Lung microvascular endothelial cell (primary cell): ENCODE measurements at places on chromosomes 4 and X.

GRCh38 chr4:17712166-17712565 is 69.3 kb downstream of the FAM184B start:
- DNase-seq, result no peak

DNA sequence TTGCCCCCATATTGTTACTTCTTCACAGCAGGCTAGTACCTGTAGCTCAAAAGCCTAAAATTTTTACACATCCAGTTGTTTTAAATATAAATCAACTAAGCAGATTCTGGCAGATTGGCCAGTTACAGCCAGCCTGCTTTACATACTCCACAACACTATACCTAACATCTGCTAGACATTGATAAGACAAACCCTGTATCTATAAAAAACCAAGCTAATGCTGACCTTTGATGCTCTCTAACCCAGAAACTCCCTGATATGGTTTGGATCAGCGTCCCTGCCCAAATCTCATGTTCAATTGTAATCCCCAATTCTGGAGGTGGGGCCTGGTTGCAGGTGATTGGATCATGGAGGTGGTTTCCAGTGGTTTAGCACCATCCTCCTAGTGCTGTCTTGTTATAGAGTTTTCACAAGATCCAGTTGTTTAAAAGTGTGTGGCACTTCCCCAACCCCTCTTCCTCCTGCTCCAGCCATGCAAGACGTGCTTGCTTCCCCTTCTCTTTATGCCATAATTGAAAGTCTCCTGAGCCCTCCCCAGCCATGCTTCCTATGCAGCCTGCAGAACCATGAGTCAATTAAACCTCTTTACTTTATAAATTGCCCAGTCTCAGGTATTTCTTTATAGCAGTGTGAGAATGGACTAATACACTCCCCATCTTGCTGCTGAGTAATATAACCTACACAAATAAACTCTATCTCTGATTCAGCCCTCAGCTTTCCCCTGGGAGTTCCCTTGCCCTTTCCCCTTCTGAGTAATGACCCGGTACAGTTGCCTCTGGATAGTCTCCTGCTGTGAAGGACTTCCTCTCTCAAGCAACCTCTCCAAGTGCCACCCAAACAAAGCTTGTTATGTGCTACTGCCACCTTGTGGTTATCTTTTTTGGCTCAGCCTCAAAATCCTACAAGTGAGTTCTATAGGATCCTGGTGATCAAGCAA is 39.6 kb downstream of the ZCCHC13 start:
- DNase-seq, result peak; percentile 73

- DNase-seq, result no peak
Observed at GRCh38 chr4:134365852-134366251, 164.3 kb upstream of the PABPC4L start.

GRCh38 chrX:7109838-7110793 is 37.4 kb upstream of the STS start:
- DNase-seq, result no peak

DNA sequence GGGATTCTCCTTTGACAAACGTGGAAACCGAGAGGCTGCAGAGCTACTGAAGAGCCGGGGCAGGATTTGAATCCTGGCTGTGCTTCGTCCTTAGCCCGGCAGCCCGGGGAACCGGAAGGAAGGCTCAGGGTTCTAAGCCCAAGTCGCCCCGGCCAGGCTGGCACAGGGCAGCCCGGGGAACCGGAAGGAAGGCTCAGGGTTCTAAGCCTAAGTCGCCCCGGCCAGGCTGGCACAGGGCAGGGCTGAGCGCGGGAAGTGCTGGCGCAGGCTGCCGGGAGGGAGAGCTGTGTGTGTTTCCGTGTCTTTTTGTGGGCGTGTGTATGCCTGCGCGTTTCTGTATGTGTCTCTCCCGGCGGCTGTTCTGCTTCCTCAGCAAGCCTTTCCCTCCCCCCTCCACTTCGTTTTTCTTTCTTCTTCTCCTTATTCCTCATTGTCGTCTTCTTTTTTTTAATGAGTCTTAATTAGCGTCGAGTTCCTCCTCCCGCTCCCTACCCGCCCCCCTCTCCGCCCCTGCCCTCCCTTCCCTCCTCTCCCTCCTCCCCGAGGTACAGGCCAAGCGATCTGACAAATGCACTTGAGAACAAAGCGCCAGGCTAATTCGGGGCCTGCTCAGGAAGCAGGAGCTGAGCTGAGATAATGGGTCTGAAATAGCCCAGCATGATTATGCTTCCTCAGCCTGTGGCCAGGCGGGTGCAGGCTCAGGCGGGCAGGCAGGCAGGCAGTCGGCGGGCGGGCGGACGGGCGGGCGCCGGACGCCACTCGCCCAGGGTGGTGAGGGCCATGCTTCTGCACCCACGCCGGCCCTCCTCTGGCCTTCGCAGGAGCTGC is 65.9 kb downstream of the EFNB1 start:
- peak; percentile 70 for DNase-seq

GRCh38 chr4:73613130-73613529 is 7.1 kb downstream of the RASSF6 start:
- DNase-seq, result no peak

DNA sequence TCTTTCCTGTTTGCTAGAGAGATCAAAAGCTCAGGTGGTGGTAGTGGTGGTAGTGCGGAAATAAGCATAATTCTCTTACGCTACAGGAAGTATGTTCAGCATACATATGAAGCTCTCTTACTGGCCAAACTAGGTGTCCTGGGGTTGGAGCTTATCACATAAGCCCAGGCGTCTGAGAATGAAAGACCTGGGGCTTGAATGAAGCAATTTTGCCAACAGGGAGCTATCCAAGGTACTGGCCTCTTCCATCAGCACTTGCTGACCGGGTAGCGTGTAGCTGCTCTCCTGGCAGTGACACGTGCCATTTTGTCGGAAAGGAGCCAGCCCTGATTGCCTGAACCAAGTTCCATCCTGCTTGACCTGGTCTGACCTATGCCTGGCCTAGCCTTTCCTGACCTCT is 65.9 kb upstream of the HPF1 start:
- DNase-seq, result peak; percentile 74

GRCh38 chrX:43813898-43814297 is 68.4 kb downstream of the MAOB start:
- peak; percentile 26 for DNase-seq

DNA sequence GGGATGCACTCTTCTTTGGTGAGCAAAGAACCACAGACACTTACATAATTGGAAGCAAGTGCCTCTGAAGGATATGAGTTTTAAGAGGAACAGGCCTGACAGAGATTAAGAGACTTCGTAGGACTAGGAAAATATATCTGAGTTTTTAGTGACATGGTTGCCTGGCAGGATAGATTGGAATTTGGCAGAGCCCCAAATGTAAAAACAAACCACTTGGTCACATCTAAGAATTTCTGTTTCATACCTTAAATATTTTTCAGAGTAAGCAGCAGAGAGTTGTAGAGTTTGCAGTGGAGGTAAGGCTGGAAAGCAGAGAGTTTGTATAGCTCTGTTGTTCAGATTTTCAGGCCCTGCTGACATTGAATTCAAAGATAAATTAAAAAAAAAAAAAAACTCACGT is 150.1 kb upstream of the MAGEB2 start:
- DNase-seq, result no peak

DNA sequence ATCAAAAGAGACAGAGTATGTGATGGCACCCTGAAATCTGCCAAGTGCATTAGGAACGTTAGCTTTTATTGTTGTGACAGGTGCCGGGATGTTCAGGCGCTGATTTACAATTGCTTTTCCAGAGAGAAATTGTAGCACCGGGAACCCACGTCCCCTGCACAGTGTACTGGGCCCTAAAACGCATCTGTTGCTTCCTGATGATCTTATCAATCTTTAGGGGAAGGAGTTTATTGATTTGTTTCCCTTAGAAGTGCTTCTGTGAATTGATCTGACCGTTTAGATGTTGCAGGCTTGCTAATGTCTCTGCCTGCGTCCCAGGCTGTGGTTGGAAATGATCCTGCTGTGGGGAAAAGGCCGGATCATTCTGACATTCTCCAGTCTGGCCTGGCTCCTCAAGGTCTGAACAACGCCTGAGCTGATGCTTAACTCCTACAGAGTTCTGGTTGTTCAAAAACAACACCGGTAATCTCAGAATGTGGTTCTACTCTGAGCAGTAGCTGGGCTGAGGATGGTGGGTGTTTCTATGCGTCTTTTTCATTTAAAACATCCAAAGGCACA is 16.9 kb downstream of the PHOX2B start:
- DNase-seq, result no peak

GRCh38 chr4:113645288-113645687 is 116.2 kb downstream of the CAMK2D start:
- DNase-seq, result no peak

- DNase-seq, result no peak
Observed at GRCh38 chr4:108120789-108121188, 47.9 kb downstream of the LEF1 start.

DNA sequence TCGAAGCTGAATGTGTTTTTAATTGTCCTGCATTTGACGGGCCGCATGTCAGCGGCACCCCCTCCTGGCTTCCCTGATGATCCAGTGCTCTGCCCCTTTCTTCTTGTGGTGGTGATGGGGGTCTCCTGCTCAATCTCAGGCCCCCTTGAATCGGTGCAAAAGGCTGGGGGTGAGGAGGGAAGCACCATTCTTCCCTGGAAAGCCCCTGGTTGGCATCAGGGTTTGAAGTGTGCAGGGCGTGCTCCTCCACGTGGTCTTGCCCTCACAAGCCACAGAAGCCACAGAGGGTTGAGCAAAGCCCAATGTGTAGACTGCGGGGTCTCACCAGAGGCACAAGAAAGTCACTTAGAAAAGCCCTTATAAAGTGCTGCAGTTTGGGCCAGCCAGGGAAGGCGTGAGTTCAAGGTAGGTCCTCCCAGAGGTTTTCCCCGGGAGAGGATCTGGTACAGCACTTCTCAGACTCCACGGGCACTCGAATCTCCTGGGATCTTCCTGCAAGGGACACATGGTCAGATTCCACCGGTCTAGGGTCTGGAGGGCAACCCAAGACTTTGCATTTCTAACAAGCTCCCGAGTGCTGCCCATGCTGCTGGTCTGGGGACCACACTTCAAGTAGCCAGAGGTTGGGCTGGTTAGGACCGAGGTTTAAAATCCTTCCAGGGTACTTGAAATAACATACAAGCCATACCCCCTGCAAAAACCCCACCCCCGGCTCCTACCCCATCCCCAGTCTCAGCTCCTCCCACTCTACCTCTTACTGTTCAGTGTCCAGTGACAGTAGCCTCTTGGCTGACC is 35.1 kb downstream of the PSAPL1 start:
- no peak for DNase-seq

DNA sequence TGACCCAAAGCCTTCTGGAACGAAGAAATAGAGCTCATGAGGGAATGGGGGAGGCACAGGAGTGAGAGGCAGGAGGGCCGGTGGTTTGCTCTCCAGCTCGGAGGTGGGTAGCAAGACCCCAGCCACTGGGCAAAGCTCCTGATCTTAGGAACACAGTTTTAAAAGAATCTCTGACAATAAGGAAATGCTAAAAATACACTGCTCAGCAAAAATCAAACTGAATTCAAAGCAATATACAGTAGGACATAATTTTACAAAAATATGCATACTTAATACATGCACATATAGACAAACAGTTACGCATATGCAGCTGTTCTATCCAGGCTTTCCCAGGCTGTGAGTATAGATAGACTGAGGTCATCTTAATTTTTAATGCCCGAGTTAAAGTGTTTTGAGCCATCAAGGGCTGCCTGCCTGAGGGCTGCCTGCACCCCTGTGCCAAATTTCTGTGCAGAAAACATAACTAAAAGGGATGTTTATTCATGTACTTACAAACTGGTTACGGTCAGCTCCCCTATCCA is 6.9 kb downstream of the GPR50 start:
- DNase-seq, result no peak

DNA sequence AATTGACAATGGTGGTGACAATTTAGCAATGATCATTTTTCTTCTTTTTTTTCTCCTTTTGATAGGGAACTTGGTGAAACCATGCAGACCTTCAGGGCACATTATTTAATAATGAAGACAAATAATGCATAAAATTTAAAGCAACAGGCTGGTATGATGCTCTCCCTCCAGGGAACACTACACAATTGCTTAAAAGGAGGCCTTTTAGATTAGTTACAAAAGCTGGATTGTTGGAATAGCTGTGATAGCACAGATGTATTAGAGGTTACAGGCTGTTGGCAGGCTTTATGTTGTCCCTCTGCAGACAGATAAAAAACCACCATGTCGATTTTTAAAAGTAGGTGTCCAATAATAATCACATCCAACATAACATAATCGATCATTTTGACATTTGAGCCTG is 307.0 kb downstream of the ADGRL3 start:
- no peak for DNase-seq

DNA sequence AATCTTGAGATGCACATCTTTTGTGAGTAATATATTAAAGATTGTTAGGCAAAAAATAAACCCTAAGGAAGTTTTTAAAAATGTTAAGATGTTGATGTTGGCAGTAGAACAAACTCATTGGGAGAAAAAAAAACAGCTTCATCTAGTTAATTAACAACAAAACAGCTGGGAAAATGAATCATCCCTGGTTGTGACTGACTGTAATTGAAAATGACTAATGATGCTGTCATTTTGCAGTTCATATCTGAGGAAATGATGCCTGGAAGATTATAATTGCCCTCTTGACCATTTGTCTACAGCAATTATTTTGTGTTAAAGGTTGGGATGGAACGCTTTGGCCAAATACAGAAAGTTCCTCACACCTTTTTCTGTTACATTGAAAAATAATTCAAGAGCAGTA is 760.4 kb upstream of the FTHL17 start:
- no peak for DNase-seq

DNA sequence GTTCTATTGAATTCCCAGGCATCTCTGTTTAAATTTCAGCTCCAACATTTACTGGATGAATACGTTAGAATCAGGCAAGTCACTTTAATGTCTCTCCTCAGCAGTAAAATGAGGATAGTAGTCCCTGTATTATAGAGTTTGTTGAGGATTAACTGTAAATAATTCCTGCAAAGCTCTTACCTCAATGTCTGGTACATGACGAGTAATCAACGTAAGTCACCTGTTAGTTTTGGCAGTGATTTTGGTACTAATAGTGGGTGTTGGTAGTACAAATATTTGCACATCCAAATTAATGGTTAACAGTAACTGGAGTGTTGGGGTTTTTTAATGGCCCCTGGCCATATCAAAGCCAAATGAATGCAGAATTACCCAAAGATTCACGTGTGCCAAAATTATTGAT is 189.8 kb upstream of the GALNT7 start:
- DNase-seq, result no peak

- no peak for DNase-seq
Observed at GRCh38 chr4:128861856-128862518, 52.5 kb downstream of the JADE1 start.
